ENCODE measurements at places on chromosomes 2 and 18.

- H3K4me1 ChIP-seq, result no peaks in the 10 kb centered on the region
- no peak overlapping the region for H3K4me3 ChIP-seq
- no peaks in the 10 kb centered on the region for H3K36me3 ChIP-seq
- no peaks in the 10 kb centered on the region for H3K27me3 ChIP-seq
- H3K27ac ChIP-seq, result no peak overlapping the region
Observed at GRCh38 chr18:25435149-25435782, 83.3 kb upstream of the ZNF521 start.

DNA sequence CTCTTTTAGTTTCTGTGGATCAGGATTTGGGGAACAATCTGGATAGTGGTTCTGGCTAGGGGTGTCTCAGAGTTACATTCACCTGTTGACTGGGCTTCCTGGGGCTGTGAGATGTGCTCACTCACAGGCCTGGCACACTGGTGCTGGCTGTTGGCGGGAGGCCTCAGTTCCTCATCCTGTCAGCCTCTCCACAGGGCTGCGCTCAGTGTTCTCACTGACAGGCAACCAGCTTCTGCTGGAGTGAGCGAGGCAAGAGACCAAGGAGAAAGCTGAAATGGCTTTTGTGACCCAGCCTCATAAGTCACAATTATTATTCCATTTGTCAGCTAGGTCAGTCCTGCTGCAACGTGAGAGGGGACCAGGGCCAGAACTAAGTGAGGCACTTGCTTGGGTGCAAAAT, 180.6 kb upstream of the GLI2 start:
- H3K27me3 ChIP-seq, result peaks cover 27% of the 10 kb centered on the region
- H3K4me1 ChIP-seq, result peaks cover 21% of the 10 kb centered on the region
- no peak for DNase-seq
- H3K4me3 ChIP-seq, result no peak overlapping the region
- no peaks in the 10 kb centered on the region for H3K36me3 ChIP-seq

- DNase-seq, result no peak
- H3K4me3 ChIP-seq, result no peak overlapping the region
- H3K36me3 ChIP-seq, result peaks cover 82% of the 10 kb centered on the region
Observed at GRCh38 chr2:181910028-181910831, 18.7 kb downstream of the ITPRID2 start.

DNA sequence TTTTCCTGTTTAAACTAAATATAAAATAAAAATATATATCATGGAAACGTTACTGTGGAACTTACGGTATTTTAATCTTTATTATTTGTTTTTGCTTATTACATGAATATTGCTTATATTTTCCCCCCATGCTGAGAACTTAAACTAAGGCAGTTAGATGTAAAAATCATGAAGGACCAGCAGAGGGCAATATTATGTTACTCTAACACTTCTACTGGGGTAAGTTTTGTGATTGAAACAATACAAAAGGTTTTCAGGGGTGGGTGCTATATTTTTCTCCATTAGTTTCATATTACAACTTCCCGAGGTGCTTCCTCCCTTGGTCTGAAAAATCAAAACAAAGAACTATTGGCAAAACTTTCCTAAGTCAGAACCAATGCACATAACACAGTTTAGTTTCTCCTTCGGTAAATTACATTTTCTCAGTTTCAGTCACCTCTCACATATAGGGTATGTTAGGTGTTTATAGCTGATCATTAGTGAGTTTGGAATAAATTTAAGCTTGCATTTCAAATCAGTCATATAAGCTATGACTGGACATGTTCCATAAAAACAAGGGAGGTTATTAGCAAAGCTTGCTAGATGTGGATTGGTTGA, 54.8 kb downstream of the ZNF407 start:
- no peaks in the 10 kb centered on the region for H3K4me1 ChIP-seq
- no peaks in the 10 kb centered on the region for H3K36me3 ChIP-seq
- no peaks in the 10 kb centered on the region for H3K27me3 ChIP-seq

GRCh38 chr2:185245806-185246205, 492.8 kb upstream of the FSIP2 start:
- DNase-seq, result peak; percentile 43
- H3K4me1 ChIP-seq, result no peaks in the 10 kb centered on the region
- H3K27ac ChIP-seq, result no peak overlapping the region
- H3K4me3 ChIP-seq, result no peak overlapping the region
- no peaks in the 10 kb centered on the region for H3K36me3 ChIP-seq

DNA sequence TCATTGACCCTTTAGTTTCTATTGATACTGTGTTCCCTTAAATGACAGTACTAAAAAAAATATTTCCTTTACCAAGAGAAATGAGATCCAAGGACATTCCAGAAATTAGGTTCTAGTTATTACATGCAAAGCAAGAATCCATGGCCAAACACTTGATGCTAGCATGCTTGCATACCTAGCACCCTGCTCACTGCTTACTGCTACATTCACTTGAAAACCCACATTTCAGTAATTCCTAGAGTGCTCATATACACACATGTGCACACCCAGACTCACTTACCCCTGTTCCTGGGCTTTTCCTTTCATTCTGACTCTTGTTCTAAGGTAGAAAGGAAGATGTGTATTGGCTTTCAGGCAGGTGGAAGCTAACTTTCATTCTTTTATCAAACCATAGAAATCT, 395.9 kb downstream of the THSD7B start:
- no peaks in the 10 kb centered on the region for H3K27me3 ChIP-seq
- H3K4me1 ChIP-seq, result peaks cover under 1% of the 10 kb centered on the region
- no peak overlapping the region for H3K27ac ChIP-seq

DNA sequence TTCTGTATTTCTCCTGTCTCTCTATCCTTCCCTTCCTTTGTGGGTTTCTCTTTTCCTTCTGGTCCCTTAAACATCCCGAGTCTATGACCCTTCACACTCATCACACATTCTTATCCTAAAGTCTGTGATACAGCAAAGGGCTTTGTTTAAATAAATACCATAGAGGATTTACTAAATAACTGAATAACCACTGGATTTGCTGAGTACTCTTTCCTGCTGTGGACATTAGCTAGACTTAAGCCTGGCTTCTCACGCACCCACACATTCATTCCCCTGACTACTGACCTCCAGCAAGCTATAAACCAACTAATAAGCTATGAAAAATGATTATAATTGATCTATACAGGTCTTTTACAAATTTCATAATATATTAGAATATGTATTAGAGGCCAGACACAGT, 76.6 kb downstream of the COL4A3 start:
- no peaks in the 10 kb centered on the region for H3K36me3 ChIP-seq
- no peak overlapping the region for H3K27ac ChIP-seq
- no peak for DNase-seq
- no peaks in the 10 kb centered on the region for H3K4me1 ChIP-seq
- H3K27me3 ChIP-seq, result peaks cover 5% of the 10 kb centered on the region
- no peak overlapping the region for H3K4me3 ChIP-seq

- H3K4me3 ChIP-seq, result no peak overlapping the region
- no peak overlapping the region for H3K27ac ChIP-seq
- H3K27me3 ChIP-seq, result no peaks in the 10 kb centered on the region
- H3K36me3 ChIP-seq, result no peaks in the 10 kb centered on the region
- DNase-seq, result peak; percentile 85
- H3K4me1 ChIP-seq, result peaks cover 29% of the 10 kb centered on the region
Observed at GRCh38 chr2:196331143-196331542, 159.8 kb upstream of the STK17B start.

DNA sequence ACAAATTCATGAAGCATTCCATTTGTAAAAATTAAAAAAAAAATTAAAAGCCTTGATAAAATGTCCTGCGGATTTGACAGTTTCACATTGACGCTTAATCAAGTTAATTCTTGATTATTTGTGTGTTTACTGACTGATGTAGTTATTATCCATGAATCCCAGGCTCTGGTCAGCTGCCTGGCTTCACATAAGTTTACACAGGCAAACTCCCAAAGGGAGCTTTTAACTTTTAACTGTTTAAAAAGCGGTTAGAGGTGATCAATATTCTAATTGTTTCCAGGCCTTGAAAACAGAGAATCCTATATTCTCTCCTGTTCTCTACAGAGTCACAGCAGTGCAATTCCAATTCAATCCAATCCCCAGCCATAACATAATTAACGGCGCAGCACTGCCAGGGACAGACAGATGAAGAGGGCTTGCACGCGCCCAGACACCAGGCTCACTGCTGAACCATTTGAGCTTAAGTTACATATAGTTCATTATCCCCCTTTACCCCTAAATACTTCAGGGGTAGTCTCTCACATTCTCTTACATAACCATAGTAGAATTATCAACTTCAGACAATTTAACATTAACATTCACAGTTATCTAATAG, 47.5 kb downstream of the ATP8B1 start:
- peaks cover 12% of the 10 kb centered on the region for H3K36me3 ChIP-seq
- no peaks in the 10 kb centered on the region for H3K27me3 ChIP-seq
- no peaks in the 10 kb centered on the region for H3K4me1 ChIP-seq

DNA sequence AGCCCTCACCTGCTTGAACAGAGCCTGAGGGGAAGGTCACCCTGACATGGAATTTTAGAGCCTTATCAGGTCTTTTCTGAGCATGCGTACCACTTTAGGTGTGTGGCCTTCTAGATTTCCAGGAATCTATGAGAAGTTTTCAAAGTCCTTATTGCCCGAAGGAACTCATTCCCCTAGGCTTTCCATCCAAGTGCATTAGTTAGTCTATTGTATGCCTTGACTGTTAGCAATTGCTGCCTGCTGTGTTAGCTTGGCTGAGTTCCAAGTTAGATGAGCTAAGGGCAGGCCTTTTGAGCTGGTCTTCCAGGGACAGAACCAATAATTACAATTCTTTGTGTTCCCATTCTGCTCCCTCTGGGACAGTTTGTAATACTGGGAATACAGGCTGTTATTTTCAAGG, 30.8 kb upstream of the PUM2 start:
- no peak overlapping the region for H3K4me3 ChIP-seq
- H3K4me1 ChIP-seq, result no peaks in the 10 kb centered on the region
- H3K36me3 ChIP-seq, result no peaks in the 10 kb centered on the region

DNA sequence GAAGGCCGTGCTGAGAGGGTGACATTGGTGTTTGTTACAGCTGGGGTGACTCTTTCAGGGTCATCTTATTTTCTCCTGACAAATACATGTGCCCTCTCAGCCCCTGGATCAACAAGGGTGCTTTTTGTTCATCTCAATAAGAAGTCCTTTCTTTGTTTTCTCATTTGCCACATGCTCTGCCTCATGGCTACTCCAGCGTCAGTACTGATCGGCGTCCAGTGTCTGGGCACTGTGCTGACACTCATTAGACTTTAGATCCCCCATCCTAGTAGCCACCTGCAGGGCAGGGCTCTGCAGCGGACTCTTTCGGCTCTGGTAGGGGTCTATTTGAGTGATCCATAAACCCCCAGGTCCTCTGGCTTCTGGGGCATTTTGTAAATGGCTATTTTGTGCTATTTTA, 38.4 kb downstream of the NPPC start:
- no peak overlapping the region for H3K4me3 ChIP-seq
- no peak overlapping the region for H3K27ac ChIP-seq
- H3K4me1 ChIP-seq, result no peaks in the 10 kb centered on the region
- no peaks in the 10 kb centered on the region for H3K36me3 ChIP-seq
- peaks cover 25% of the 10 kb centered on the region for H3K27me3 ChIP-seq

Measured in astrocyte (in vitro differentiated cells and primary cell).